ENCODE measurements at places on chromosomes 1 and 21. TPM values are rescaled to one million over a fixed set of nuclear protein-coding genes. Genes with fewer than 3 reads are reported as not detected.

Gene CELA3B
- not detected for total RNA-seq

- DNase-seq: no peak
These were observed 125.4 kb downstream of the TBX15 start for GRCh38 chr1:118862755-118863154.

DNA sequence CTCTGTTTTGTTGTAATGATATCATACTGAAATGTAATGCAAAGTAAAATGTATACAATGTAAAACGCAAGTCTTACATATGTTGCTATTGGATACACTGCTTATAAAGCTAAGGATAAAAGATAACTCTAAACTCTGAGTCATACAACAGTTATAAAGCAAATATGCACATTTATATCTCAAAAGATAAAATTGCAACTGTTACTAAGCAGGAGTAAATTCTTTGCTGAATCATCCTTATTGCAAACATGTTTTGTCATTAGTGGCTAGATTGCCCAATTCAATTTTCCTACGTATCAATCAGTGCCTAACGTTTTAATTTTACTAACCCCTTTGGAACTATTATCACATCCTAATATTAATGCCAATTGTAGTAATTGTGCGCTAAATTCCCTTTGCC is 762.9 kb downstream of the LTN1 start:
- DNase-seq: no peak

DNA sequence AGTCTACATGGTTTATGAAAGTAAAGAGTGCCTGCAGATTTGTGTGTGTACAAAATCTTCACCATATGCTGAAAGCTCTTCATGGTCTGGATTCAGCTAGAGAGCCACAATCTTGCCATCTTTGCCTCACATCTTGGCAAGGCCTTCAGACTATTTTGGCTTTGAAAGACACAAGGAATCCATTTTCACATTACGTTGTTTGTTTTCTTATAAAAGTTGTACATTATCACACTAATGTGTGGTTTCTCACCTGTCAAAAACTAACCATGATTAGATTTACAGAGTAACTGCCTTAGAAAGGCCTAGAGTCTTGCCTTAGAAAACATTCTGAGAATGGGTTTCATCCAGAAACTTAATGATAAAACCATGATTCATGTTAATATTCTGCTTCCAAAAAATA is 494.6 kb downstream of the NEGR1 start:
- DNase-seq: no peak

DNA sequence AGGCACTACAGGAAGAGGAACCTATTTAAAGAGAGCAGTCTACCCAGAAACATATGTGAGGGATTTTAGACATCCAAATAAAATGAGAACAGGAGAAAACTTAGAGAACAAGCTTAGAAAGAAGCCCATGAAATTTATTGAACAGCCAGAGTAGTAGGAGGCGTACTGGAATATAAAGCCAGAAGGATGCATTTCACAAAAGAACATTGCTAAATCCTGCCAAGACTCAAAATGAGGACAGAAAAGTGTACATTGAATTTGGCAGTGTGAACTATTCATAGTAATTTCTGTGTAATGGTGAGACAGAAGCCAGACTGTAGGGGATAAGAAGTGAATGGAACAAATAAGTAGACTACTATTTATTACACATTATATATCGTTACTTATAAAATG is 22.5 kb downstream of the CEPT1 start:
- no peak for DNase-seq

Gene IL22RA1
- total RNA-seq: not detected

DNA sequence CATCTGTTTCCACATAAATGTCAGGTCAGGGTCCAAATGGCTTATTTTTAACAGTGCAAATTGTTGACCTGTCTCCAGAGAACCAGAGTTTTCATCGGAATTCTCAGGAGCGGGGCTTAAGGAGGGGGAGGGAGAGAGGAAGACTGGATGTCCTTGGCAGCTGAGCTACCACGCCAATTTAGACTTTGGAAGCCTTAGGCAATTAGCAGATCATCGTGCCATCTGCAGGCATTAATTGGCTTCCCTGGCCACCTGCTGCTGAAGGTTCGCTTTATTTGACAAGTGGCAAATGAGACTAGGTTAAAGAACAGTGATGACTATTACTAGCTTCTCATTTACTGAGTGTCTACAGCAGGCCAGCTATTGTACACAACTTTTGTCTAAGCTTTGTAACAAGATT is 43.7 kb downstream of the HLX start:
- no peak for DNase-seq

DNA sequence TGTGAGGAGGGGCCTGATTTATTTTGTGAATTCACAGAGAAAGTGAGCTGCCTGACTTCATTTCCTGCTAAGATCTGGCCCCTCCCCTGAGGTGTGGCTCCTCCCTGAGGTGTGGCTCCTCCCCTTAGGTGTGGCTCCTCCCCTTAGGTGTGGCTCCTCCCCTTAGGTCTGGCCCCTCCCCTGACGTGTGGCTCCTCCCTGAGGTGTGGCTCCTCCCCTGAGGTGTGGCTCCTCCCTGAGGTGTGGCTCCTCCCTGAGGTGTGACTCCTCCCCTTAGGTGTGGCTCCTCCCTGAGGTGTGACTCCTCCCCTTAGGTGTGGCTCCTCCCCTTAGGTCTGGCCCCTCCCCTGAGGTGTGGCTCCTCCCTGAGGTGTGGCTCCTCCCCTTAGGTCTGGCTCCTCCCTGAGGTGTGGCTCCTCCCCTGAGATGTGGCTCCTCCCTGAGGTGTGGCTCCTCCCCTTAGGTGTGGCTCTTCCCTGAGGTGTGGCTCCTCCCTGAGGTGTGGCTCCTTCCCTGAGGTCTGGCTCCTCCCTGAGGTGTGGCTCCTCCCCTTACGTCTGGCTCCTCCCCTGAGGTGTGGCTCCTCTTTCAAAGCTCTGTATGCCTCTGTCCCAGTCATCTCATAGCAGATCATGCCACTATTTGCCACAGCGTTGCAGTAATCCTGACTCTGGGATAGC is 26.9 kb upstream of the LRRC3 start:
- DNase-seq: peak; percentile 54

DNA sequence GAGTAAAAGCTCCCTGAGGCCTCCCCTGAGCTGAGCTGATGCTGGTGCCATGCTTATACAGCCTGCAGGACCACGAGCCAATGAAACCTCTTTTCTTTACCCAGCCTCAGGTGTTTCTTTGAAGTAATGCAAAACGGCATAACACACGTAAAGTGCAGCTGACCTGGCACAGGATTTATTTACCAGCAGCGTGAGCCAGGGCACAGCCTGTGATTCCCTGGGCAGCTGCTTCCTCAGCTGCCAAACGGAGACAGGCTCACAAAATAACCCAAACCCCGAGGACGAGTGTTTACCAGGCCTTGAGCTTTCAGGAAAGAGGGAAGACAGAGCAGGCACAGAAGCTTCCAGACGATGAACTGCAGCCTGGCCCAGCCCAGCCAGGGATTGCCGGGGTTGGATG is 120.6 kb upstream of the ARHGEF16 start:
- DNase-seq: no peak

DNA sequence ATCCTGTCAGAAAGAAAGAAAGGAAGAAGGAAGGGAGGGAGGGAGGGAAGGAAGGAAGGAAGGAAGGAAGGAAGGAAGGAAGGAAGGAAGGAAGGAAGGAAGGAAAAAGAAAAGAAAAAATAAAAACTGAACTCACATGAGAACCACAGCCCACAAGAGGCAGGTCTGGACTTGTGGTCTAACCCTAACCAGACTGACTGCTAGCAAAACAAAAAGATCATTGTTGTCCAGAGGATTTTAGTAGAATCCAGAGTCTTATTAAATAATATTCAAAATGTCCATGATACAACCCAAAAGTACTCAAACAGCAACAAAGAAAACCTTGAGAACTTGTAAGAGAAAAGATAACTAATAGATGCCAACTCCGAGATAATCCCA is 4.7 kb upstream of the ITGB2 start:
- no peak for DNase-seq

- DNase-seq: no peak
These were observed 11.7 kb upstream of the SNAPIN start for GRCh38 chr1:153646672-153647345.

DNA sequence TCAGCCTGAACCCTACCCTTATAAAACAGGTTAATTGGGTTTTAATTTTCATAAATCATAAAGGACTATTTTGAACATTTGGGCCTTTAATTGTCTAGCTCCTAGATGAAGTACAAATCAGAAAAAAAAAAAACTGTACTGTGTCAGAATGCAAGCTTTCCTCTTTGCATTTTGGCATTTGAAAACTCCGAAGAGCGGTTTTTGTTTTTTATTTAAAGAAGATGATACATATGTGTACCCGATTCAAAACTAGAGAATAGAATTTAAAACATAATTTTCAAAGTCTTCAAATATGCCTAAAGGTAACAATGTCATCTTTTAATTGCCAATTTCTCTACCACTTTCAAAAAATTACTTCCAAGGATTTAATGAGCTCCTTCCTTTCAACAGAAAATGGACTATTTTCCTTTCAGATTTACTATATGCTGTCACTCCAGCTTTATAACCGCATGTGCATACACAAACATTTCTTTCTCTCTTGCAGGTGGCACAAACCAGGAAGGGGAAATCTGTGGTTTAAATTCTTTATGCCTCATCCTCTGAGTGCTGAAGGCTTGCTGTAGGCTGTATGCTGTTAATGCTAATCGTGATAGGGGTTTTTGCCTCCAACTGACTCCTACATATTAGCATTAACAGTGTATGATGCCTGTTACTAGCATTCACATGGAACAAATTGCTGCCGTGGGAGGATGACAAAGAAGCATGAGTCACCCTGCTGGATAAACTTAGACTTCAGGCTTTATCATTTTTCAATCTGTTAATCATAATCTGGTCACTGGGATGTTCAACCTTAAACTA is 33.7 kb downstream of the MRPL39 start:
- peak; percentile 67 for DNase-seq

Gene DUSP23
- 33.5 TPM for total RNA-seq

DNA sequence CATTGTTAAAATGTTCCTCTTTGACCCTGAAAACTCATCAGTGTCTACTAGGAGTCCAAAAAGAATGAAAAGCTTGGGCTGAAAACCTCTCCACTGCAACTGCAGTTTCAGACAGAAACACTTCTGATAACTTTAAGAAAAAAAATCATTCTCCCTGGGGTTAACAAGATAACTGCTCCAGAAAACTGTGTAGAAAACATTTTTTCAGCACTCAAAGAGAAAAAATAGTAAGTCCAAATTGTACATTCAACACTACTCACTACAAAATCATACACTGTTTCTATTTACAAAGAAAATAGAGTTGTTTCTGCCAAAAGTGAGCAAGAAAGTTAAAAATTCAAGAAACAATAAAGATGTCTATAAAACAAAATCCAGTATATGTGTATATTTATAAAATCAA is 157.8 kb downstream of the RERE start:
- DNase-seq: no peak

DNA sequence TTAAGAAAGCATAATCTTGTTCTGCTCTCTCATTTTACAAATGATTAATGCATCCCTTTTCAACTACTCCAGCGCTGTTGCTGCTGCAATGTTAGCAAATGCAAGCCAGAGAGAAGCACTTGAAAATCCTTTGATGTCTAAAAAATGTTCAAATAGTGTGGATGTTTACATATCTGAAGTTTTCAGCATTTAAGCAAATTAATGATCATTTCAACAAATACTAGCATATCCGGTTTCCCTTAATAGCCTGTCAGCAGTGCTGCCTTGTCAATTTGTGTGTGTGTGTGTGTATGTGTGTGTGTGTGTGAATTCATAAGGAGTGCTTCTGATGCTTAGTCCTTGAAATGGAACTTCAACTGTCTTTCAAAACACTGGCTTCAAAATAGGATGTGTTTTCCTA is 48.1 kb upstream of the WNT2B start:
- DNase-seq: no peak

Gene FAM163A
- total RNA-seq: not detected

DNA sequence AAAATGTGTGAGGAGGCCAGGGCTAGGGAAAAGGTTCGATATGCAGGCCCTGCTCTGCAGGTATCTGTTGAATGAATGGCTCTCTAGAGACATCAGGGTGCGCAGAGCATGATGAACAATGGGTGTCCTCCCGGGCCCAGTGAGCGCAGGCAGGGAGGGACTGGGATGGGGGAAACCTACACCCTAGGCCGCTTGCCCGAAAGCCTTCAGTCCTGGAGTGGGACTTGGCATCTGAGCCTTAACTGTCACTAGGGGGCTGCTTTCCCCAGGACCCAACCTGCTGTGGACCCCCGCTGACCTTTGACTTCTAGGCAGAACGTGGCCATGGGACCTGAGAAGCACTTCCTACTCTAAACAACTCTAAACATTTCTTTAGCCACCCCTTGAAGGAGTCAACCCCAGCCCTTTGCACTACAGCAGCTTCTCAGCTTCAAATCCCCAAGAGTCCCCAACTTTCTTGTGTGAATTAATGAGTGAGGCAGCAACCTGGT is 444 bp upstream of the MAP3K6 start:
- no peak for DNase-seq

Gene NPHP4
- total RNA-seq: 11.4 TPM

DNA sequence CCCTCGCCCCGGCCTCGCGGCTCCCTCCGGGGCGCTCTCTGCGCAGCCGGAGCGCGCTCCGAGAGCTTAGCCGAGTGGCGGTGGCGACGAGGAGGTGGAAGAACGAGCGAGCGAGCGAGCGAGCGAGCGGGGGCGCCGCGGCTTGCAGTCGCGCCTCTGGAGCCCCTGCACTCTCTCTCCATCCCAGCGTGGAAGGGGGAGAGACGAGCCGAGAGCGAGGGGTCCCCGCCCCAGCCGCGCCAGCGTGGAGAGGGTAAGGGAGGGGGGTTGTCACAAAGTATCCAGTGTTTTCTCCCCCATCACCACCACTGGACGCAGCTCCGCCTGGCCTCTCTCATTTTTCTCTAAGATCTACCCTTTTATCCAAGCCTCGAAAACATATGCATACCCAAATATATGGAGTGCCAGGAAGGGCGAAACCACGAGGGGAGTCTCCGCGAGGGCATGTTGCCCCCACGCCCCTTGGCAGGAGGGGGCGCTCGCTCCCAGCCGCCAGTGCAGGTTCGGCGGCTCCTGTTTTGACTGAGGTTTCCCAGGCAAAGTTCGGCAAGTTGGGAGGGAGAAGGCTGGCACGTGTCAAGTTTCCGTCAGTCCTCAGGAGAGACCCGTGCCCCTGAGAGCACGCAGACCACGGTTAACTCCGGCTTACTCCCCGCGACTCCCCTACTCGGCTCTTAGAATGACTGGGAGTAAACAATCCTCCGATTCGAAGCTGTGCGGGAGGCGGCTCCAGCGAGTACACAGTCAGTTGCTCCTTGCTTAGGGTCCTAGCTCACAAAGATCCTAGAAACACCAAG is 569 bp upstream of the DAB1 start:
- no peak for DNase-seq
